ENCODE measurements at places on chromosomes 4 and X.

DNA sequence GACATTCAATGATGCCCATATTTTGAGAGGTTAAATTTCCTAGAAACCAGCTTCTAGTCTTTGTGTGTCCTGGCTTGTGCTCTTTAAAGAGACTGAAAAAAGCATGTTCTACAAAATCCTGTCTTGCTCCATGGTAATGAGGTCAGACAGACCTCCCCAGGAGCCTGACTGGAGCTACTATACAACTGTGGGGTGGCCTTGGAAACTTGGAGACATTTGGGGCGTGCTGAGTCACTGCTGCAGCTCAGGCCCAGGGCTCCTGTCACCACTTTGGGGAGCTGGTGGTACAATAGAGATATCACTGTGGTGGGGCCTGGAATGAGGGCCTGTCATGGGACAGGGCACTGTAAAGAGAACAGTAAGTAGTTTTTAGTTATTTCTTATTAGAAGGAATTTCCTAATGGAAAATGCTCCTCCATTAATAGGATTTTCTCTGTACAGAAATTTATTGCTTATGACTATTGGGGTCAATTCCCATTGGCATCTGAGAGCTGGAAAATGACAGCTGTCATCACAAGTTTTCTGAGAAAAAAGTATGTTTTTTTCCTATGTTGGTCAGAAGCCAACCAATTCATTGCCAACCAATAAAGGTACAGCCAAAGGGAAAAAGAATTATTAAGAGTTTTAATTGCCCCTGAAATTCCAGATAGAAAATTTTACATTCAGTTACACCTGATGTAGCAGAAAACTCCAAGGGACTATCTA, 207.4 kb upstream of the JADE1 start:
- no peak for DNase-seq

DNA sequence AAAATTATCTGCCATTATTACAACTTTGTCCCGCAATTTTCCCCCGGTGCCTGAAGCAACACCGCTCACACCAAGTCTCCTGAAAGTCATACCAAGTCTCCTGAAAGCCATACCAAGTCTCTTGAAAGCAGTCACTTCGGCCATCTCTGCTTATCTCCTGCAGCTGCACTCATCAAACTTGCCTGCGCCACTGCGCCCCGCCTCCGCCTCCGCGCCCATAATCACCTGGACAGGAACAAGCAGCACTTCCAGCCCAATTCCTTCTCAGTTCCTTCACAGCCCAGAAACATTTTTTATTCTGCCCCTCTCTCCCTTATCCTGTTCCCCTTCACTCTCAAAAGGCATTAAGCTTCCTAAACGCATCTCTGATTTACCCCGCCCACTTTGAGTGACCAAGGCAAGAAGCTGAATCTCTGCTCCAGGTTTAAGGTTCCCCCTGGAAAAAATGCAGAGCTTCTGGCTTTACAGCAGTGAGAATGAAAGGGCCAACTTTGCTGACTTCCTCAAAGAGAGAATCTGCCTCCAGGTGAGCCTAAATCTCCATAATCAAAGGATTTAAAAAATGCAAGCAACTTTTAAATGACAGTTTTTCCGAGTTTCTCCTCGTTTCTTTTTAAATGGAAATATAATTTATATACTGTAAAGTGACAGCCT, 7.7 kb downstream of the GPR50 start:
- DNase-seq, result no peak

DNA sequence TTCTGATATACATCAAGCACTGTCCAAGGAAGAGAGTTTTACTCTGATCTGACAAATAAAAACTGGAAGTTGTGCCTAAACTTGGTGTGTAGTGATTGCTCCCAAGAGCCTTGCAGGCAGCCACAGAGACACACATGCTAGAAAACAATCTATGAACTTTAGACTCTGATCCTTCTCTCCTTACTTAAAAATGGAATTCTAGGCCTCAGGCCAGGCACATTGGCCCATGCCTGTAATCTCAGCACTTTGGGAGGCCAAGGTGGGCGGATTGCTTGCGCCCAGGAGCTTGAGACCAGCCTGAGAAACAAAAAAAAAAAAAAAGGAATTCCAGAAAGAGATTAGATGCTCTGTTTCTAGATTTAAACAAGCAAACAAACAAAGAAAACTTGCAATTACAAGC, 45.6 kb upstream of the S100G start:
- DNase-seq, result no peak

- no peak for DNase-seq
Measured at GRCh38 chr4:7830747-7831146, 108.9 kb downstream of the AFAP1 start.

- peak; percentile 46 for DNase-seq
Measured at GRCh38 chr4:30863021-30863420, 142.9 kb downstream of the PCDH7 start.

GRCh38 chr4:73831569-73831968, 4.9 kb upstream of the CXCL6 start:
- no peak for DNase-seq

- no peak for DNase-seq
Measured at GRCh38 chrX:39899856-39900776, 197.6 kb downstream of the BCOR start.

GRCh38 chrX:93598076-93598475, 75.3 kb downstream of the NAP1L3 start:
- no peak for DNase-seq

- peak; percentile 43 for DNase-seq
Measured at GRCh38 chr4:112348488-112349158, 51.5 kb downstream of the ALPK1 start.

DNA sequence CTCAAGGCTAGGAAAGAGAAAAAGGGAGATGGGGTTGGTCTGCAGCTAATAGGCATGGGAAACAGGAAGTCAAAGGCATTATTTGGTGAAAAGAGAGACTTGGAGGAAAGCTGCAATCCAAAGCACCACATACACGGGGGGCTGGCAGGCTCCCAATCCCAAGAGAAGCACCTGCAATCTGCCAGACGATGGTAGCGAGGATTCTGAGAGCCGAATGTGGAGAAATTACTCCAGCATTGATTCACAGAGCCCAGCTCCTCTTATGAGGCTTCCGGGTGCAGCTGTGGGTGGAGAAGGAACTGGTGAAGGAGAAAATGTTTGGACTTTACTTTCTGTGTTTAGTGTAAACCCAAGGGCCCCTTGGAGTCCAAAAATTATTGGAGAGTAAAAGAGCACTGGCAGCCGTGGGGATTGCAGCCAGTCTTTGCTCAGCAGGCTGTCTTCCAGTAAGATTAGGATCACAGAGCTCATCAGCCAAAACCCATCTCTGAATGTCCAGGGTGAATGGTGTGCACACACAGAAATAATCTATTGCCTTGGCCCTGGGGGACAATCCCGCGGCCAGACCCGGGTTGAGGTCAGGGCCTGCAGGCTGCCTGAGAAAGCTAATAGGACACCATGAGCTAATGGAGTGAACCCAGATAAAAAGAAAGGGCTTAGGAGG, 197.6 kb downstream of the KIT start:
- DNase-seq, result no peak

DNA sequence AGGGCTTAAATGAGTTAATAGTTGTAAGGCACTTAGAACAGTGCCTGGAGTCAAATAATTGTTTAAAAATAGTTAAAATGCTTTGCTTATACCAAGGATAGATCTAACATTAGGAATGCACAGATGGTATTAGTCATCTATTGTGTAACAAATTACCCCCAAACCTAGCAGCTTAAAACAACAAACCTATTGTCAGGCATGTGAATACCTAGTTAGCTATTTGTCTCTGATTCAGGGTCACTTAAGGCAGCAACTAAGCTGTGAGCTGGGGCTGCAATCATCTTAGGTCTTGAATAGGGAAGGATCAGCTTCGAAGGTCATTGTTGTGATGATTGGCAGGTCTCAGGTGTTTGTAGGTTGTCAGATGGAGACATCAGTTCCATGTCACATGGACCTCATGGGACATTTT, 42.4 kb upstream of the AGA start:
- peak; percentile 81 for DNase-seq

DNA sequence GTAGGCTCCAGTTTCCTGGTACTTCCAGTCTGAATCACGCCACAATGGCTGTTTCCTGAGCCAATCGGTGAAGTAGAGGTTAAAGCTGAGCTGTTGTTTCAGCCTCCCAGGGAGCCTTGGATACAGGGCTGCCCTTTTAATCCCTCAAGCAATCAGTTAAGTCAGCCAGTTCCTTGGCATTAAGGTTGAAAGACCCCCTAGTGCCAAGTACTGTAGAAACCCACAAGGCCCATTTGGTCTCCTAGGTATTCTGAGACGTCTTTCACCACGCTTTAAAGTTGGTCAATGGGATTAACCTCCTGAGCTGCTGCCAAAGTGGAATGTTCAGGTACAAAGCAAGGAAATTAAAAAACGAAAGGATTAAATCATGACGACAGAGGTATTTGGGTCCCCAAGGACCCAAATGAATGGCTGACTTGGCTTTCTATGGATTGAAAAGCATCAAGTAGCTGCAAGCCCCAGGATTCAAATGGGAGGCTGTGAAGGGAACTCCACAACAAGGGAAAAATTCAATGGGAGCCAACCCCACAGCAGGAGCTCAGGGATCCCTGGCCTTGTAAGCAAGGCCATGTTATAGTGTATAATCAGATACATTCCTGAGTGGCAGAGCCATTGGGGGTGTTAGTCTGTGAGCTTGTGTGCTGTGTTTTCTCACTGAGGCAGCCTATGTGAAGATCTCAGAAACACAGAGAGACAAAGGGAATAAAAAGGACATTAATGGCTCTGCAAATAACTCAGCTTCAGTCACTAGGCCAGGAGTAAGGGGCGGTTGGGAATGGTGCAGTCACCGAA, 86.0 kb downstream of the ATG4A start:
- no peak for DNase-seq

- DNase-seq, result no peak
Measured at GRCh38 chrX:39470588-39471407, 627.0 kb downstream of the BCOR start.

DNA sequence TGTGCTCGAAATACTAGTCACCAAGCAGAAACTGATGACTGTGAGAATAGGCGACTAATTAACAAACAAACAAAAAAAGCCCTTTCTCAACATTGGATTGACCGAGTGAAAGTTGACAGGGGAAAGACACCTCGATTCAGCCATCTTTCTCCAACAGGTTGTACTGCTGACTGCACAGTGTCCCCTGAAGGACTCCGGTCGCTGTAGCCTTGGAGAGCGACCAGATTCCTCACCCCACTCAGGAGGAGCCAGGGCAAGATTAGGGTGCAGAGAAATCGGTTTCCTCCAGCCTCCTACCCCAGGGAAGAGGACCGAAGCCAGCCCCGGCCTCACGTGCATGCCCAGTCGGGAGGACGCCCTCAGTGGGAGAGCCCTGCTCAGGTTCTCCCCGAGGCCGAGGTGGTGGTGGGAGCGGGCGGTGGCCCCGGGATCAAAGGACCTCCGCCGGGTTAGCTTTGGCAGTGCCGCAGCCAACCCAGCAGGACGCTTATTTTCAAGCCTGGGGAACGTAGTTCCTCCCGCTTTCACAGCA, 1.1 kb upstream of the RAP1GDS1 start:
- DNase-seq, result no peak

DNA sequence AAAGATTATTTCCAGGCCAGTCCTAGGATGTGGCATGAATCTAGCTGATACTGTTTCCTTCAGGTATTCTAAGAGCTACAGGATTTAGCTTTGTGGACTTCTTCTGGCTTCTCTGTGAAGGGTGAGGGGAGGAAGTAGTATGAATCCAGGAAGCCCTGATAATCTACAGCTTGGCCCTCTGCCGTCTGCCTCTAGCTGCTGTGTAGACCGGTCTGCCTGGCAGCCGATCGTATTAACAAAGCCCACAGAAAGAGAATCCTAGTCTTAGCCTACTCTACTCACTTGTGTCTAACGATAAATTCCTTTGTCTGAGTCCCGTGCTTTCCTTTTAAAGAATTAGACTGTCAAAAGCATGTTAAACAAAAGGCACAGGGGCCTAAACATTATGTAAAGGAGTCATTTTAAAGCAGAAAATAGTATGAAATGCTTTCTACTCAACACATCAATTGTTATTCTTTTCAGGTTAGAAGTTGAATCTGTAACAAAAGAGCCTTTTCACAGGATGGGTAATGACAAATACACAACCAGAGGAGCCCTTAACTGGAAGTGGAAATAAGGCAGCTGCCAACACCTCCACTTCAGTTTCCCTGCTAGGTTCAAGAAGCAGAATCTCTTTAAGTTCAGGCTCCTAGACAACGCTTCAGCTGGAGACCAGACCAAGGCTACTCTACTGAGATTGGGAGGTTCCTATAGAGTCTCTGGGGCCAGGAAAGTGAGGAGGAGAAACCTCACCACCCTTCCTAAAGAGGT, 48.9 kb upstream of the UCP1 start:
- DNase-seq, result no peak

- no peak for DNase-seq
Measured at GRCh38 chrX:39817754-39818470, 279.8 kb downstream of the BCOR start.

DNA sequence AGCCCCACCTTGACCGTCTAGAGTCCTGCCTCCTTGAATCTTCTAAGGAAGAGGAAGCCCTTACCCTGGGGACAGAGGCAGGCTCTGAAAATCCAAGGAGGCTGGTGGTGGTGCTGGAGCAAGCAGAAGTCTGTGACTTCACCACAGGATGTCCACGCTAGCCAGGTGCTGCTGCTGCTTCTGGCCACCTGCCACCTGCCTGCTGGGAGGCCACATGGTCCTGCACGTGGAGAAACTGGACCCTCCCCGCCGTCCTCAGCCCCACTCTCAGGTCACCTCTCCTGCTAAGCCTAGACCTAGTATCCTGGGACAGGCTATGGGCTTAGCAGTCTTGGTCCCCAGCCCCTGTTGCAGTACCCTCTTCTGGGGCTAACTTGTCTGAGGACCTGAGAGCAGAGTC, 15.8 kb downstream of the TMEM31 start:
- DNase-seq, result no peak

GRCh38 chr4:104901438-104901837, 245.2 kb upstream of the TET2 start:
- DNase-seq, result no peak

- peak; percentile 11 for DNase-seq
Measured at GRCh38 chrX:70168238-70169188, 8.8 kb upstream of the DGAT2L6 start.

- no peak for DNase-seq
Measured at GRCh38 chrX:70508296-70508911, 63.8 kb downstream of the DLG3 start.

- DNase-seq, result peak; percentile 27
Measured at GRCh38 chrX:112834031-112834845, 6.4 kb downstream of the AMOT start.

GRCh38 chrX:66504481-66504880, 134.4 kb downstream of the EDA2R start:
- DNase-seq, result no peak

GRCh38 chrX:68820476-68821110, 8.2 kb upstream of the EFNB1 start:
- DNase-seq, result no peak

DNA sequence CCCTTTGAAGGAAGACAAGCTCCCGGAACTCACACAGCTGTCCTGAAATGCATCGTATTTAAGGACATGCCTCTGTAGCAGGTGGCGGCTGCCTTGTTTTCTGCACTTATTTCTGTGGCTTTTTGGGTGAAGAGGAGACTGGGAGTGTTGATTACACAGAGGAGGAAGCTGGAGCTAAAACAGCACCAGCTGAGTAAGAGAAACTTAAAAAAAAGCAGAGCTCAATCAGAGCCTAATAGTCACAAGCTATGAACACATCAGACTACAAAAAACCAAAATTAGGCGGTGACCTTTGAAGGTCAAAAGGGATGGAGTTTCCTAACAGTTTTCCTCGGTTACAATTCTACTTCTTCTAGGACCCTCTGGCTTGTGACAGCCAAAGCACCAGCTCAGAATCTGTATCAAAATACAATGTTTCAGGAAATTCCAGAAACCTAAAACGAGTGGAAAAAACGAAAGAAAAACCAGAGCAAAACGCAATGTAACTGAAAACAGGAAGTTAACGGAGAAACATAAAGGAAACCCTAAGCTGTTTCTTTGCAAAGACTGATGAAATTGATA, 13.5 kb downstream of the PRKX start:
- no peak for DNase-seq

GRCh38 chr4:136458326-136458725, 1074.0 kb downstream of the PCDH18 start:
- no peak for DNase-seq
